ENCODE measurements at places on chromosomes 13 and 19.

- peak; percentile 43 for DNase-seq
Measured at GRCh38 chr19:5251096-5252065, 89.2 kb downstream of the PTPRS start.

DNA sequence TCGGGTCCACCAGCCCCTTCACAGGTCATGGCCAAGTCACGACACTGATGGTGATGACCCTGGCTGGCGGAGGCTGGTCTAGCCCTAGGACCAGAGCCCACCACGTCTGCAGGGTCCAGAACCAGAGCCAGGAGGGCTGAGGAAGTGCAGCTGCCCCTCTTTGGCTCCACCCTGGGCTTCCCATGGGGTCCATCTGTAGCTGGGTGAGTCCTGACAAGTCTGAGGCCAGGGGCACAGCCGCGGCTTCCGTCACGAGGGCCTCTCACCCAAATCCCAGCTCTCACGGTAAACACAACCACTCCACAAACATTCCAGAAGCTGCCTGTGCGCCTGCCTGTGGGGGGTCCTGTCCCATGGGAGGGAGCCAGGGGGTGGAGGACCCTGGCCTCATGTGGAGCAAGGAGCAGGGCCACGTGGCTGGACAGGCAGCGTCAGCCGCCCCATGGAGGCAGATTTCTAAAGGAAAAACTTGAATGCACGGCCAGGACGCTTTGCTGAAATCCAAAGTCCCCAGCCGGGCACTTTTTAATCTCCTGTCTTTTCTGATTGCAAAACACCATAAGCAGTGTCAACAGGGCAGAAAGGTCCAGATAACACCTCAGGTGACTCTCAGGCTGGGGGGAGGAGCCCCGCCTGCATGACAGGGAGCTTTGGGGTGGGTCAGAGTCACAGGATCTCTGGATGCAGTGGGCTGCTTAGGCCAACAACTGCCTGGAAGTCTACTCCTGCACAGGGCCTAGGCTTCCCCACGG is 29.9 kb downstream of the CEBPG start:
- no peak for DNase-seq

DNA sequence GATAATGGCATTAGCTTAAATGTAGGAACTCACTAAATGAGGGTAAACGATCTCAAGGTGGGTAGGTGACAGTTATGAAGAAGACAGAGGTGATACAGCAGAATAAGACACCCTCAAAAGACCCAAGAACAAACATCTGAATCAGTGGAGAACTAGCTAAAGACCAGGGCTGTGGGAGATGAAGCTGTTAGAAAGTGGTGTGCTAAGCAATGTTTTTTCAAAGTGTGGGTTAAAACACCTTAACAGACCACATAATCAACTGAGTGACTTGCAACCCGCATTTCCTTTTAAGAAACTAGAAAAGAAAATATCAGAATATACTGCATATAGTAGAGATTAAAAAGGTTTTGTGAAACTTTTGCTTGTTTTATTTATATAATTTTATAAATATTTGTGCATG is 70.0 kb downstream of the ZDHHC20 start:
- no peak for DNase-seq

DNA sequence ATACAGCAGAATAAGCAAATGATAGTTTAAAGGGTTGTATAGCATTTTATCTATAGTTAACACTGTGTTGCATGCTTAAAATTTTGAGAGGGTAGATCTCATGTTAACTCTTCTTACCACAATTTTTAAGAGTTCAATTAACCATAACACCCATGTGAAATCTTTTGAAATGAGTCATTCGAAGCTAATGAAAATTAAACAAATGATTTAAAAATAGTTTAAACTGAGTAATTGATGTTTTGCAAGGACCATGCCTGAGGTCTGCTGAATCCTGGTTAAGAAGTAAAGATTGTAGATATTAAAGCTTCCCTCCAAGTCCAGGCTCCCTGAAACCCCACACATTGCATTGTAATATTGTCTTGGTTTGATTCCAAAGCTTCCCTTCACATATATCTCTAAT is 176.7 kb upstream of the RNF113B start:
- DNase-seq, result no peak

DNA sequence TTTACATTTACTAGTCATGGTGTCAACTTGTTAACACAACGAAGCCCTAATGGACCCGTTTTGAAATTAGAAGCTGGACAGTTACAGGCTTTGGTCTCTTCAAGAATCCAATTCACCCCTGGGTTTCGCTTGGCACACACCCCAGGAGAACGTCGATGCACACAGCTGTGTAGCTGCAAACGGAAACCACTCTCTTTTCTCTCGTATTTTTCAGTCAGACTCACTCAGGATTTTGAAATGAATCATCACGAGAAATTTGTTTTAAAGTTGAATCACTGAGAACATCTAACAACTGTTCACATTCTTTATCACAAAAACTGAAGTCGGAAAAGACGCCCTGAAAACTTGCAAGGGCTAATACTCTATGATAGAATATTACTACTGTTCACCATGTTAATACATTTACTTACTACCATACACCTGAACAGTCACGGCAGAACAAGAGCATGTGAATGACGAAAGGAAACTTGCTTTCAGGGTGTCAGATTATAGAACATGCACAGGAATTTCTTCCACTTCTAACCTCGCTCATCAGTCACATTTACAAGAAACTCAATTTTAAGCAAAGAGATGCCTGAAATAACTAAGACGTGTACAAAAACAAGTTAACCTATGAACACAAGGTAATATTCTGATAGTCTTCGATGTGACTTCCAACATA is 4.7 kb downstream of the PNMA8A start:
- DNase-seq, result no peak

DNA sequence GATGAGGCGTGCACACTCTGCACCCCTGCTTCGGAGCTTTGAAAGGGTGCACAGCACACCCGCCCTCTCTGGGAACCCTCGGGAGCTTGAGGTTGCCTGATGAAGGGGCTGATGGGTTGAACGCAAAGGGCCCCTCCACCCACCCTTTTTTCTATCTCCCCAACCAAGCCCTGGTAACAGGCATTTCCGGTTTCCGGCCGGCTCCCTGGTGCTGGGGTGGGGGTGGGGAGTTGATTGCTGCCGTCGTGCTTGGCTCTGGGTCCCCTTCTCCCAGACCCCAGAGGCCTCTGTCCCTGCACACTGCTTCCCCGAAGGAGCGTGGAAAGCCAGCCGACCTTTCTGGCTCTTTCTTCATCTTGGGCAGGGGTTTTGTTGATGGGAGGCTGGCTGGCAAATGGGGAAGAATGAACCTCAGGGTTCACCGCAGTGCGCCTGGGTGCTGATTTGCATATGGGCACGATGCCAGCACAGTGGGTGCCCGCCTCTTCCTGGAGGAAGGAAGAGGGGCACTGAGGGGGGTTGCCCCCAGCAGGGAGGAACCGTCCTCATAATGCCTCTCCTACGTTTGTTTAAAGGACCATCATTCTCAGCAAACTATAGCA is 29.1 kb downstream of the VAV1 start:
- peak; percentile 62 for DNase-seq

DNA sequence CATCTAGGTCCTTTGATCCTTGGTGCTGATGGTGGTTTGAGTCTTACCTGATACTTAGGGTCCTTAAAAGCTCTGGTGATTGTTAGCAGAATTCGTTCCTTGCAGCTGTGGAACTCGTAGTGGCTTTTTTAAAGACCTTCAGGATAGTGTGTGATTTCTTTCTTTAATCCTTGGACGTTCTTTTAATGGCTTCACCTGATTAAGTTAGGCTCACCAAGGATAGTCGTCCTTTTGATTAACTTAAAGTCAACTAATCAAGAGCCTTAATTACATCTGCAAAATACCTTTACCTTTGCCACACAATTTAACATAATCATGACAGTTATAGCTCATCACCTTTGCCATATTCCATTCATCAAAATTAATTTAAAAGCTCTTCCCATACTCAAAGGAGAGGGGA is 1807.7 kb downstream of the OLFM4 start:
- no peak for DNase-seq

GRCh38 chr13:32897296-32897695 is 118.9 kb upstream of the KL start:
- no peak for DNase-seq

GRCh38 chr13:112708560-112709240 is 18.9 kb downstream of the ATP11A start:
- DNase-seq, result no peak

DNA sequence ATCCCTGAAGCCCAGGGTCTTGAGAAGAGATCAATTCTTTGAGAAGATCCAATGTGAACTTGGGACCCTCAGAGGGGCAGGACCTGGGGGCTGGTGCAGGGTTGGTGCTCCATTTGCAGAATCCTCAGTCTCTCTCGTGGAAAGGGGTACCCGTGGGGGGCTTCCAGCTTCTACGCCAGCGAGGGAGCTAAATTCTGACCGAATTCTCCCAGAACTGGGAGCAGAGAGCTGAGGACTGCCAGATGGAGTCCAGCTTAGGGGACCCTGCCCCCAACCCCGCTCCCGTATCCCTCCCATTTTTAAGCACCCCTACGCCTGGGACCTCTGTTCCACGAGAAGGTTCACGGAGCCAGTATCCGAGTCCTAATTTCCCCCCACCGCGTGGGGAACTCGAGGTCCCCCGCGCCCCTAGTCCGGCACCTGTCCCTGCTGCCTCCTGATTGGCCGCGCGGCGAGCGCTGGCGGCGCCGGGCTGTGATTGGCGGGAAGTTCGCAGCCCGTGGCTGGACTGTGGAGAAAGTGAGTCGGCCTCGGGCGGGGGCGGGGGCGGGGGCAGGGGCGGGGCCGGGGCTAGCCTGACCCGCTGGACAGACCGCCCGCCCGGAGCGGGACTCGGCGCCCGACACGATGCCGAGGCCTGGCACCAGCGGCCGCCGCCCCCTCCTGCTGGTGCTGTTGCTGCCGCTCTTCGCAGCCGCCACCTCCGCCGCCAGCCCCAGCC is 4.4 kb upstream of the LTBP4 start:
- DNase-seq, result no peak

DNA sequence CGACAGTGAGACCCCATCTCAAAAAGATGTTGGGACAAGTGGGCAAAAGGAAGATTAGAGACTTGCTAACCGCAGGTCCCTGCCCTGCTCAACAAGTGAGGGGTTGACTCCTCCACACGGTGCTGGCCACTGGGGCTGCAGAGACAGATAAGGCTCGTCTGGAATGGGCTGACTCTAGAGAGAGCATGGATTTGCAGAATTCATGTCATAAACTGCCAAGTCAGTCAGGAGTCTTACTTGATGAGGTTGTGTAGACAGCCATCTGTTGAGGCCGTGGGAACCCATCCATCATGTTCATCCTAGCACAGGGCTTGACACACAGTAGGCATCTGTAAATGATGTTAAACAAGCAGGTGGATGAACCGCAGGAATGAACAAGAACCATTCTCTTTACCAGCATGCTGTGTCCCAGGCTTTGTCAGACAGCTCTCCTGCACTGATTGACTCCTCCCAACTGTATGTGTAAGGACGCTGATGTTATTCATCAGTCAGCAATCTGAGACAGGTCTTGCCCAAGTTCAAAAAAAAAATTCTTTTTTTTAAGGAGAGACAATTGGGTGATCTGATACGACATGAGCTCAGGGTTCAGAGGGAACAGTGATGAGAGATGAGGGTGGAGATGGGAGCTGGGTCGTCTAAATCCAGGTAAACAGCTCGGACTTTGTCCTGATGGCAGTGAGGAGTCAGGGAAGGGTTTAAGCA is 8.8 kb downstream of the PAF1 start:
- DNase-seq, result no peak

DNA sequence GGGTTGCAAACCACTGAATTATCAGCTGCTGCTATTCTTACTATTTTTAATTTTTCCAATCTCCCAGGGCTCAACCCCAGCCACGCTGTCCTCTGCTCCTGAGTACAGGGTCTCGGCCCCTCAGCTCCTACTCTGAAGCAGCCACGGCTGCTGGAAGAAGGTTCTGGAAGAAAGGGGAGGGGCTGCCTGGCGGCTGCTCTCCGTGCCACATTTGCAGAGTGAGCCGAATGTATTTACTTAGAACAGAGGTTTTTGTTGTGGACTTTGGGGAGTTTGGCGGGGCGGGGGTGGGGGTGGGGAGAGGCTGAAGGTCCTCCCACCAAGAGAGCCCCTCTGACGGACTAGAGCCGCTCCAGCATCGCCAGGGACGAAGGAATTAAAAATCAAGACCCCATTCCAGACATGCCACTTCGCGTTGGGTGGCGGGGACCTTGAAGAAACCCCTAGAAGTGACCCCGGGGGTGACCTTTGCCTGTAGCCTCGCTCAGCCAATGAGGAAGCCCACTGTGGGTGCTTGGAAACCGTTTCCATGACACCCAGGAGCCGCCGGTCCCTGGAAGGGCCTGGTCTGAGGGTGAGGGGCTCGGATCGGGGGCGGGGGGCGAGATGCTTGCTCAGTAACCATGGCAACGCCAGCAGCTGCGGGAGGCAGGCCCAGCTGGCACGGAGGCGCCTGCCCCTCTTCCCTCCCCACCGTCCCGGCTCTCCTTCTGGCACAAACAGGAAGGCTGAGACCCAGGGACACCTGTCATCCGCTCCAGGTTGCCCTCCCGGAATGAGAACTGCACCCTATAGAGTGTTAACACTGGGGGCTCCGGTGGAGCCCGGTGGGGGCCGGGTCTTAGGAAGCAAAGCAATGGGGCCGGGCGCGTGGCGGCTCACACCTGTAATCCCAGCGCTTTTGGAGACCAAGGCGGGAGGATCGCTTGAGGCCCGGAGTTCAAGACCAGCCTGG is 54.2 kb upstream of the PTPRS start:
- DNase-seq, result no peak

GRCh38 chr19:1853295-1854038 is 5.2 kb upstream of the REXO1 start:
- peak; percentile 91 for DNase-seq

DNA sequence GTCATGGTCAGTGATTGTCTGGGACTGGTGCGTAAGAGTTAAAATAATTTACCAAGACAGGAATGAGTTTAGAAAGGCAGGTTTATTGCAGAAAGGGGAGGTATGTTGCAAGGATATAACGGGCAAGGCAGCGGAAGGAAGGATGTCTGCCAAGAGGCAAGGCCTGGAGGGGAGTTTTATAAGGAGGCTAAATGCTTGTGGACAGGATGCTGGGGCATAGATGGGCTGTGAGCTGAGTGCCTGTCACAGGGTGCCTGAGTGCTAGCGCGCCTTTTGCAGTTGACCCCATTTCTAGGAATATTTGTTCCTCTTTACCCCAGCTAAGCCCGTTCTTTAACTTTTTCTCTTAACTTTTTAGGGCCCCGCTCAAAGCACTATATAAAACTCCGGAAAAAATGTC is 58.7 kb downstream of the TEX26 start:
- DNase-seq, result no peak

DNA sequence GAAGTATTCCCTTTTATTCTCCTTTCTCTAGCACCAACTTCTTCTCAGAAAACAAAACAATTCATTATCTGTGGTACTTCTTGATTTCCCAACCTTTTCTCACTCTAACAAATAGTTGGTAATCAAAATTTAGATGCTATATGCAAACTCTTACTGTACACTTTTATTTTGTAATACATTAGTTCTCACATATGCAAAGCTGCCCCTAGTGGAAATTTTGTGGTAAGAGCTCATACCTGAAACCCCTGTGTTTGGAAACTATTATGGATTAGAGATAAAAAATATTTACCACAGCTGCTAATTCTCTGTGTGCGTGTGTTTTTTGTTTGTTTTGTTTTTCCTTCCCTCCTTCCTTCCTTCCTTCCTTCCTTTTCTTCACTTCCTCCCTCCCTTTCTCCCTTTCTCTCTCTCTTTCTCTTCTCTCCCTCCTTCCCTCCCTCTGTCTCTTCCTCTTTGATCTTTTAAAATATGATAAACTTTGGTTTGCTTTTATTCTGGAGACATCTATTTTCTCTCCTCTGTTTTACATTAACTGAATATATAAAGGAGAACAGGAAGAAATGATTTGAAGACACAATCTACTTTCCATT is 537.4 kb downstream of the SLITRK6 start:
- no peak for DNase-seq
